Stimulated activated CD4-positive, alpha-beta T cell treated with anti-CD3 and anti-CD28 coated beads, Interleukin-1b, Interleukin-23, amount 100 ng/mL, for 24 hours (primary cell): ENCODE measurements at places on chromosomes 7 and 10.
A peak's percentile ranks its signal among the peaks of the same experiment; 100 is the strongest.

GRCh38 chr7:138167222-138167621 is 91.0 kb downstream of the AKR1D1 start:
- no peak for DNase-seq

DNA sequence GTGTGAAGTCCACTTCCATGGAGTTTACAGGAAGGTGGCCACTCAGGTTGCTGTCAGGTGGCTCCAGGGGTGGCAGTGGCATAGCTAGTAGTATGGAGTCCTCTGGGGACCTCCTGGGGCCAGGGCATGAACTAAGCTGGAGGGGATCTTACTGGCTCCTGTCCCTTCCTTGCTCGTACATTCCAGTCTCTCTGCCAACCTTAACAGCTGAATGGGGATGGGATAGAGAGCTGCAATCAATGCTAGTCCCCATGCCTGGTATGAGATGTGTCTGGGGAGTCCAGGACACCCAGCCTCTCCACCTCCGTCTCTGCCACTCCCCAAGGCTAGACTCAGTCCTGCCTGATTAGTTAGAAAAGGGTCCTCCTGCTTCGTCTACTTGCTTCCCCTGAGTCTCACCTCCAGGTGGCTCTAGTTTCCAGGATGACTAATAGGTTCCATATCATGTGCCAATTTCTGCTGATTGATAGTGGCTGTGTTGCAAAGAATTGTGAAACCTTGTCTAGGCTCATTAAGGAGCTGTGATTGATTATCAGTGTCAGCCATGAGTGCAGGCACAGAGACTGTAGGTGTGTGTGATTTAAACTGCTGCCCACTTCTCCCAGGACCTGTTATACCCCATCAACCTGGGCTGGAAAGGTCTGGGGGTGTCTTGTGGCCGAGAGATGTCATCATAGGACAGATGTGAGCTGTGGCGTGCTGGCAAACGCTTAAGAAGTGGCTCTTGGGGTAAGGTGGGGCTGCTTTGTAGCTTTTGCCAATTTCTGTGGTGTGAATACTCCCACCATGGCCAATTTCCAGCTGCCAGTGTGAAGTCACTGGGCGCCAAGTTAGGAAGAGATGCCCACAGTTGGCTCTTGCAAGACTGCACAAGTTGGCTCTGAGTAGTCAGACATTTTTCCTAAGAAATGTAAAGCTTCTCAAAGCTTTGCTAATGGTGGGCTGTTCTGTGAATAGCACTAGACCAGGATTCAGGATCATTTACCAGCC is 59.8 kb downstream of the COL13A1 start:
- no peak for DNase-seq

- no peak for DNase-seq
Measured at GRCh38 chr10:132977807-132978206, 35.4 kb upstream of the CFAP46 start.

- no peak for DNase-seq
Measured at GRCh38 chr10:46308666-46309450, 22.1 kb downstream of the ANTXRL start.

- no peak for DNase-seq
Measured at GRCh38 chr10:13867822-13868221, 281.1 kb downstream of the PRPF18 start.

GRCh38 chr7:150784120-150784736 is 15.9 kb downstream of the TMEM176B start:
- no peak for DNase-seq

DNA sequence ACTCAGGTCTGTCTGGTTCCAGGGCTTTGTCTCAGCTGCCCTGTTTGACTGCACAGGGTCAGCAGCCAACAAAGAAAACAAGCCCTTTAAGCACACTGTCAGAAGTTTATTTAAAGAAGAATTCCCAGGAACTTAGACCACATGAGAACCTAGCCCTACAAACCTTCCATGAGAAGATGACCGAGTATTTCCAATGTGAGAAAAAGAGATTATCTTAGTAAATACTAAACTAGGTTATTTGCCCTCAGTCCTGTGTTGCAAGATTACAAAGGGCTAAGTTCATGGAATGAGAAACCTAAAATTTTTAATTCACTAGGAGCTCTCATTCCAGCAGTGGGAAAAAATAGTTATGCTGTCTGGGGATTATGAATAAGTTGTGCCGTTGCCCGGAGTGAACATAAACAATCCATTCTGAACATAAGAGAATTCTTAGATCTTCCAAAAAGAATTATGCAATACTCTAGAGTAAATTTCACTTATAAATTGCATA is 46.7 kb downstream of the NOC3L start:
- no peak for DNase-seq

DNA sequence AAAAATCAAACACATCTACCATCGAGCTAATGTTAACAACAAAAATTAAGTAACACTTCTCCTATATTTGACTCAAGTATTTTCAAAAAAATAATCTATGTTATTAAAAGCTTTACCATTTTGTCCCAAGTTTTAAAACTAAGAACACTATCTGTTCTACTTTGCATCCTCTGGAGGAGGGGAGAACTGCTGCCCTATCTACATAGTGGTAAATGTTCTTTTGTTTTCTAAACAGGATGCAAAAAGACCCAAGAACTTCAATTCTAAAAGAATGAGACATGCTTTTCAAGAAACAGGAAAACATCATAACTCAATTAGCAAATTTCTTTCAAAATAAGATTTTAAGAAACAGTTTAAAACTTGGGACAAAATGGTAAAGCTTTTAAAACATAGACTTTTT is 14.8 kb downstream of the SLC26A3 start:
- no peak for DNase-seq

DNA sequence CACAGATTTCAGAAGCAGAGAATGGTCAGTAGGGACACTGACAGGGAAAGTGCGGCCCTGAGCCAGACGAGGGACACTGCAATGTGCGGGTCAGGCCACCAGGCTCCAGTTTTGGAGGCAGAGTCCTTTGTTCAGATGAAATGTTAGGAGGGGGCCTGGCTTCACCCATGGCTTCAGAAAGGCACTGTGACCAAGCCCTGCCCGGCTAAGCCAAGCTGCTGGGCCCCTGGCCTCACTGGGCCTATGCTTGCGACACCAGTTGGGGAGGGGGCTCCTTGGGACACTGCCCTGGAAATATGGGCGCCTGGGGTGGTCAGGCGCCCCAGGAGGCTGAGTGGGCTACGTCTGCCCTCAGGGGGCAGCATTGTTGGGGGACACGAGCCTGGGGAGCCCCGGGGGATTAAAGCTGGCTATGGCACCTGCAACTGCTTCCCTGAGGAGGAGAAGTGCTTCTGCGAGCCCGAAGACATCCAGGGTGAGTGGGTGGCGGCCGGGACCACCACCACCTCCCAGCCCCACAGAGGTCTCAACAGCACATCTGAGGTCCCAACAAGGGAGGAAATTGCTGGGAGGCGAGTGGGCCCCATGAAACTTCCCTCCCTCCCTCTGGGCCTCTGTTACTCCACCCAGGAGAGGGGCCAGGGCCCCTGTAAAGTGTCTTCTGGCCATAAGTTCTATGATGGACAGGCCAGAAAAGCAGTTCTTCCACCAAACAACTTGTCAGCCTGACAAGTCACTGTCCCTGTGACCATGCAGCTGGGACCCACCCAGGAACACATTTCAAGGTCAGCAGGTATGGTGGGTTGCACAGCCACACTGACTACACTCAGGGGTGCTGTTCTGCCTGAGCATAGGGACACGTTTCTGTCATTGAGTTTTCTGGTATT is 24.8 kb upstream of the CSGALNACT2 start:
- no peak for DNase-seq

GRCh38 chr10:121465215-121465614 is 133.0 kb downstream of the FGFR2 start:
- DNase-seq, result no peak

DNA sequence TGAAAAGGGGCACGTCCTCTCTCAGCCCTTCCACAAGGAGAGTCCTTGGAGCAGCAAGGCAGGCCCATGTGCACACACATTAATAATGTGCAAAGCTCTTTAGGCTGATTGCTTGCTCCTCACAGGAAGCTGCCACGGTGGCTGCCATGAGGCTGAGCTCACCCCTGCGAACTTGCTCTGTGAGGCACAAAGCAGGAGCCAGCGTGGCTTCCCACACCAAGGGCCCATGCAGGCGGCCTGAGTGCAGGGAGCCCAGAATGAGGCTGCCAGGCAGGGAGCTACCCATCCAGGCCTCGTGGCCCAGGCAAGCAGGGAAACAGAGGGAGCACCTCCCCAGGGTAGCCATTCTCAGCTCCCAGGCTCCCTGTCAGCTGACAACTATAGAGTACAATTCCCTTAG is 242.9 kb downstream of the GRID1 start:
- DNase-seq, result no peak

DNA sequence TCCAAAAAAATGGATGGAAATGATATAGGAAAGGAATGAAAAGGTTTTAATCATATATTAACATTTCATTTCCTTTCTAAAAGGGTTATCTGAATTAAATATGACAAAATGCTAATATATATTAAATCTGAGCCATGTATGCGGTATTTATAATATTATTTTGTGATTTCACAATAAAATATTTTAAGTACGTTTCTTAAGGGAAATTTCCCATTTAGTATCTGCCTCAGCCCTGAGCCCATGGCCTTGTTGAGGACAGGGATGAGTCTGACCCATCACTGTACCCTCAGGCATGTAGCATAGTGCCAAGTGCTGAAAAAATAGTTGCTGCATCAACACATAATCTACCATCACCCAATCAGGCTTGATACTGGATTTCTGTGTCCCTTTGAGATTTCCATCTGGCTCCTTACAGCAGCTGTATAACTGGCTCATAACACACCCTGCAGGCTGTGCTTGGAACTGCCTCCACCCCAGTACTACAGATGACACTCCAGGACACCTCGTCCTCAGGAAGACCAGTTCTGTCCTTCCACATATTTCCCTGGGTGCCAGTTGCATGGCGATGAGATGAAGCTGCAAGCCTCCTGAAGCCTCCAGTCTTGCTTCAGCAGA is 59.4 kb upstream of the ASAH2 start:
- peak; percentile 6 for DNase-seq

DNA sequence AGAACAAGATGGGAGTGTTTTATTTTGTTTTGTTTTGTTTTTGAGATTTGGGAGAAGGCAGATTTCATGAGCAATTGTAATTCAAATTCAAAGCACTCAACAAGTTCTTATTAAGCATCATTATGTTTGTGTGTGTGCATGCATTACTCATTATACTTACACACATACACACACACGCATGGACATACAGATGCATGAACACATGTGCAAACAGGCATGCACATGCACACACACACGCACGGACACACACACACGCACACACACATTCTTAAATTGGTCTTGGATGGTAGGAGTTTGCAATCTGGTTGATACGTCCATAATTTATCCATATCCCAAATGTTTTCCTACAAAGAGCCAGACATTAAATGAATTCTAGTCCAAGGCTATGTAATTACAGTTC is 702.8 kb downstream of the INHBA start:
- DNase-seq, result no peak

GRCh38 chr7:87213811-87214210 is 5.7 kb downstream of the TMEM243 start:
- no peak for DNase-seq

- no peak for DNase-seq
Measured at GRCh38 chr10:73408061-73408460, 5.8 kb downstream of the ANXA7 start.

DNA sequence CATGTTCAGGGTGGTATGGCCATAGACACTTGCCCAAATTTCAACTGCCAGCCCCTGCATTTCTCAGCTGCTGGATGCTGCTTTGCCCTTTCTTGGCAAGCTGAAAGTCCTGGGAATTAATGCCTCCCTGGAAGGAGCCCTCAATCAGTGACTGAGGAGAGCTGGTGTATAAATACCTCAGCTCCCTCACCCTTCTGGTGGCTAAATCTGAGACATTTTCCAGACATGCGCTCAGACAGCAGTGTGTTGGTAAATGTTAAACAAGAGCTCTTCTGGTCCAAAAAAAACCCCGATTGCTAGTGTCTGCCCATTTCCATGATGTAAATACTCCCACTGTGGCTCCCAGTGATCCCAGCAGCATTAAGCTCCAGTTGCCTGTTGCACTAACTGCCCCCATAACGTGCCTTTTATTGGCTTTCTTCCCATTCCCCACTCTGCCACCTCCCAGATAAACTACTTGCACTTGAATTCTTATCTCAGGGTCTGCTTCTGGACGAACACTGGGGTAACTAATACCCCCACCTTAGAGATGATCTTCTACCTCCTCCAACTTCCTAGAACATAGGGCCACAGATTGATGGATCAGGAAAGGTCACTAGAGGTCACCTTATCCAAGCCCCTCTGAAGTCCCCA is 6.7 kb upstream of the MYH16 start:
- no peak for DNase-seq

DNA sequence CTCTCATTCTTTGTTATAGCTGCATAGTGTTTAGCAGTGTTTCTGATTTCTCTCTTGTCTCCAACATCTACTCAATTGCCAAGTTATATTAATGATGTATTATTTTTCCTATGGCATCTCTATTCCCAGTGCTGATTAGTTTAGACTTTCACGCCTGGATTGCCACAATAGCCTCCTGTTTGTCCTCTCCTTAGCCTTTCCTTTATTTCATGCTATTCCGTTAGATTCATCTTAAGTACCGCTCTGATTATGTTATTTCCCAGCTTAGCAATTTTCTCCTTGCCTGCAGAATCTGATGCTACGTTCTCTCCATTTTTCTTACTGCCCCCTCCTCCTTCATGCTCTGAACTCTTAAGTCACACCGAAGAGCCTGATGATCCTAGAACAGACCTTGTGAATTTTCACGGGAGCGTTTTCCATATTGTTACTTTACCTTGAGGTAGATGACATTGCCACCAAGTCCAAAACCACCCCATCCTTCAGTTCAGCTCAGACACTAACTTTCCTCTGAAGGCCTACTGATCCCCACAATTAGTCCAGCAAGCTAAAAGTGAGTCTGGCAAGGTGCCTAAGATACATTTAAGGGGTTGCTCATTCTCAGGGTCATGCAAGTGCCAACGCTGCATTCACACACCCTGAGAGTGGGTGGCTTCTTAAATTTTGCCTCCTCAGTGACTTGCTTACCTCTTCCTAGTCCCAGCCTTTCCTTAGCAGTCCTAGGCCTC is 6.6 kb upstream of the NRF1 start:
- DNase-seq, result no peak

GRCh38 chr10:33876584-33877400 is 542.3 kb upstream of the NRP1 start:
- no peak for DNase-seq

DNA sequence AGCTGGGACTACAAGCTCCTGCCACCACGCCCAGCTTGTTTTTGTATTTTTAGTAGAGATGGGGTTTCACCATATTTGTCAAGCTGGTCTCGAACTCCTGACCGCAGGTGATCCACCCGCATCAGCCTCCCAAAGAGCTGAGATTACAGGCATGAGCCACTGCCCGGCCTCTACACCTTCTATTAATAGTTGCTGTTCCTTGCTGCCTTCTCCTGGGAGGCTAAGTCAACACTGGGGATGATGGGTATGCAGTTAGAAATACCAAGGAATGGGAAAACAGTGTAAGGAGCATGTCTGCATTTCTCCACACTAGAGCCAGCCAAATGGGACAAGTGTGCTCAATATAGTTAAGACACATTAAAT is 97.3 kb upstream of the PDLIM1 start:
- DNase-seq, result no peak

DNA sequence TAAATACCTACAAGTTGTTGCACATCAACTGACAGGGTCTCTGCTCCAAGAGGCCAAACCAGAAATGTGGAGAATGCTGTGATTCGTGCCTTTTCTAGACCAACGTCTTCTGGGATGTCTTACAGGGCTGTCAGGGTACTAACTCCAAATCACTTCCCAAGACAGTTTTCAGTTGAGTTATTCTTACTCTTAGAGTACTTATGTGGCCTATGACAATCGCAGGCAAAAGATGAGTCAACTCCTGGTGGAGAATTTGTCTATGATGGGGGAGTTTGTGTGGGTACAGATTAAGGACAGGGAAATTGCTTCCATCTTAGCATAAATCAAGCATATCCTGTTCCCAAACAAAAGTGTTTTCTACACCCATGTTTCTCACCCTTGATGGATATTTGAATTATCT is 734.8 kb downstream of the TNS3 start:
- DNase-seq, result no peak
